Stimulated activated CD4-positive, alpha-beta T cell treated with anti-CD3 and anti-CD28 coated beads, Interleukin-15, amount 100 ng/mL, for 1 hour (primary cell): ENCODE measurements at places on chromosomes 7 and 10.

- no peak for DNase-seq
Measured at GRCh38 chr10:24495666-24496460, 227.8 kb downstream of the ARHGAP21 start.

- no peak for DNase-seq
Measured at GRCh38 chr10:62354916-62355315, 19.3 kb upstream of the ZNF365 start.

DNA sequence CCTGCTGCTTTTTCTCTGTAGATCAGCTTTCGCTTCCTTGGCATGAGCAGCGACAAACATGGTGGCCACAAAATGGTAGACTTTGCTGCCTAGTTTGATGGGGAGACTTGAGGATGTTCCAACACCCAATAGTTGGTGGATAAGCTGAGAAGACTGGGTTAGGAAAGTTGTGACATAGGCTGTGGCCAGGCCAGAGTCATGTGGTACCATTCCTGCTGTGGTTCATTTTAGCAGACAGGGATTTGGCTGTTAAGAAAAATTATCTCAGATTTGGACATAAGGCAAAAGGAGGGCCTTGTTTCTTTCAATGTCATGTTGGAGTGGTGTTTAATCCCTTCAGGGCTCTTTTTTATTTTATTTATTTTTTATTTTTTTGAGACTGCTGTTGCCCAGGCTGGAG lies 26.6 kb upstream of the FAM180A start:
- DNase-seq, result no peak

- DNase-seq, result no peak
Measured at GRCh38 chr10:117502421-117503243, 39.9 kb upstream of the EMX2 start.

GRCh38 chr7:18210377-18210776 lies 182.7 kb upstream of the PRPS1L1 start:
- DNase-seq, result no peak

DNA sequence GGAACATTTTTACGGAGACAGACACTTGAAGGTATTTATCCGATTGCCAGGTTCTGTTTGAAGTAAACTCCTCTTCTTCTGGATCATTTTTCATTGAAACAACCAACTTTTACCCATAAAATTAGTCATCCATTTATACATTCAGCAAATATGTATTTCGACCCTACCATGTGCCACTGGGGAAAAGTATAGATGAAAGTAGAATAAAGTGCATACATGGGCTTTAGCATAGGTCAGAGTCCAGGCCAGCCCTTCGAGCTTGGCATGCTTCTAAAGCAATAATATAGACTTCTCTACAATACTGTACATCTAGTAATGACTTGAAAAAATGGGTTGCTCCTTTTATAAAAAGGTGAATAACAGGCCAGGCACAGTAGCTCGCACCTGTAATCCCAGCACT lies 10.1 kb downstream of the SLC25A16 start:
- no peak for DNase-seq

DNA sequence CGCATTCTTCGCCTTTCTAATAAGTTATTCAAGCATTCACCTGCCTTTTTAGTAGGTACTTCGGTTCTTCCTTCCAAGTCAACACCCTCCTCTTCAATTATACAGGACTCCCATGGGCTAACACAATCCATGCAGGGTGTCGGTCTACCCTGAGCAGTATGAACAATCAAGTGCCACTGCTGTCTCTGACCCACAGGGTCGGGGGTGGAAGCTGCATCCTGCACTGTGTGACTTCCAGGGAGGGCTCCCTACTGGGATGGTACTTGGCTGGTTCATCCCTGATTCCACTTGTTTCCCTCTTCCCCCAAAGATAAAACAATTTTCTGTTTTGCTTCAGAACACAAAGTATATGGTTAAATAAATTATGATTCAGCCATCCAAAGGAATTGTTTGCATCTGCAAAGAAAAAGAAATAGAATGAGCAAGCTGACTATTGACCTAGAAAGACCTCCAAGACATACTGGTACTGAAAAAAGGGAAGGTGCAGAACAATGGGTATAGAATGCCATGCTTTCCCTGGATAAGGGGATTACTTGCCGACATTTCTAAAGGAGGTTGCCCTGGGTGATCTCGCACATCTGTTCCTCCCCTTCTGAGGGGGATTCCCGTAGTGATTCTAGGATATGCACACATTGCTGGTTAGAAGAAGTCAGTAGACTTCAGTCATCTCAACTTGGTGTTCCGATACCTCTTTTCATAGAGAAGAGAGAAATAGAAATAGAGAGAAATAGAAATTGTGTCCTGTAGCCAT lies 89.1 kb upstream of the AGR3 start:
- DNase-seq, result no peak

DNA sequence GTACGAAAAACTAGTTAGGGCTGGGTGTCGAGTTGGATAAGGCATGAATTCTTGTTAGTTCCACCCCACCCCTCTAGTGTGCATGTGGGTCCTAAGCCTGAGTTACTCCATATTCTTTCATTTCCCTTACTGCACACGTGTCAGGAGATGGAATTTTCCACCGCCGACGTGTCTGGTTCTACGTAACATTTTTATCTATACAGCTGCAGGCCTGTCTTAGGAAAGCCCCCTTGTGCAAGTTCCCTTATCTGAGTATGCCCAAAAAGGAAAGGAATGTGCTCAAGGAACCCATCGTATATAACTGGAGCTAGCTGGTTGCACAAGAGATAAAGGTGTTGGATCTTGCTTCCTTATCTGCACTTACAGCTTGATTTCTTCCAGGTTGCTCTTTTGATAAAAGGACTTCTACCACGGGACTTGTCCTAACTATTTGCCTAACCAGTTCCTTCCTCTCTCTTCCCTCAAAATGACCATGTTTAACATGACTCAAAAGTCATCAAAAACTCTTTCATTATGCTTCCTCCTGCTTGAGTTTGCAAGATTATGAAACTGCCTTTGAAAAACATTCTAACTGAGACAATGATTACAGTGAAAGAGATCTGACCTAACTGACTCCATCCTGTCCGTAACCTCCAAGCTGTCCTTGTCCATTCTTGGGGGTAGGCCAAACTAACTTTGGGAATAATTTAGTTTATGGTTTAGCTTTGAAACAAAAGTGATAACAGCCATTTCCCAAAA lies 181.4 kb downstream of the AKR1D1 start:
- DNase-seq, result no peak

GRCh38 chr7:130990178-130990832 lies 256.3 kb upstream of the KLF14 start:
- no peak for DNase-seq

DNA sequence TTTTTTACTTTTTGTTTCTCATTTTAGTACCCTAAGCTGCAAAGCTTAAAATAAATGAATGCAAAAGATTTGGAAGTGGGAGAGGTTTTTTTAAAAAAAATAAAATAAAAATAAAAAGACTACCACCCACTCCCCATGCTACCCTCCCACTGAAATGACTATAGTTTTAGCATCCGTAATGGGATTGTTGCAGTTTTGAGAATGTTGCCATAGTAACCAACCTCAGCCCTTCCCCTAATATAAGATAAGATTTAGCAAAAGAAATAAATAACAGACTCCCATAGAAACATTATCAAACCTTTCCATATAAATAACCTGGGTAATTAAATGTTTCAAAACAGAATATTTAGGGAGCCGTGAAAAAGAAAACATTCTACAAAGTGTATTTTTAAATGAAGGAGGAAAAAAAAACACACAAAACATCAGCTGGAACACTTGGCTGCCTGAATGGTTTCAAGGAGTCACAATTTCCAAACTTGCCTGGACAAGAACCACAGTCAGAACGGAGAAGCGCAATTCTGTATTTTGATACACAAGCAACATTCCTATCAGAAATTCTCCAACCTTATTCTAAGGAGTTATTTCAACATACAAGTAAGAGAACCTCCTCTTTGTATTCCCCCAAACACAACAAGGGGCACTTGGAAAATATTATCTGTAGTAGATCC lies 57.4 kb downstream of the DGKI start:
- DNase-seq, result no peak

- no peak for DNase-seq
Measured at GRCh38 chr7:121329191-121330052, 622 bp downstream of the WNT16 start.

DNA sequence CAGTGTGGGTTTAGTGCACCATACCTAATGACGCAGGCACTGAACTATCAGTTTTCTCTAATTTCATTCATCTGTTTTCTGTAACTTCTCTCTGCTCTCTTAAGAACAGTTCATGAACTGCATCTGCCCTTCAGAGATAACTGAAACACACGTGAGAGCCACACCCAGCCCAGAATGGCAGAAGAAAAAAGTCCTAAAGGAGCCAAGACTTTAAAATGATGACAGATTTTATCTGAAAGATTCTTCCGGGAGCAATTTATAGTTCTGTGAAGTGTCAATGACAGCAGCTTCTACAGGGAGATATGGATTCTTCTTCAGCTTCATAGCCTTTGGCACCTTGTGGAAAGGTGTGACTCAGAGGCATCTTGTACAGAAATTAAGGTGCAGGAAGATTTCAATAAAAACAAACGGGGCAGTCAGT lies 211.5 kb upstream of the SLC26A5 start:
- no peak for DNase-seq

DNA sequence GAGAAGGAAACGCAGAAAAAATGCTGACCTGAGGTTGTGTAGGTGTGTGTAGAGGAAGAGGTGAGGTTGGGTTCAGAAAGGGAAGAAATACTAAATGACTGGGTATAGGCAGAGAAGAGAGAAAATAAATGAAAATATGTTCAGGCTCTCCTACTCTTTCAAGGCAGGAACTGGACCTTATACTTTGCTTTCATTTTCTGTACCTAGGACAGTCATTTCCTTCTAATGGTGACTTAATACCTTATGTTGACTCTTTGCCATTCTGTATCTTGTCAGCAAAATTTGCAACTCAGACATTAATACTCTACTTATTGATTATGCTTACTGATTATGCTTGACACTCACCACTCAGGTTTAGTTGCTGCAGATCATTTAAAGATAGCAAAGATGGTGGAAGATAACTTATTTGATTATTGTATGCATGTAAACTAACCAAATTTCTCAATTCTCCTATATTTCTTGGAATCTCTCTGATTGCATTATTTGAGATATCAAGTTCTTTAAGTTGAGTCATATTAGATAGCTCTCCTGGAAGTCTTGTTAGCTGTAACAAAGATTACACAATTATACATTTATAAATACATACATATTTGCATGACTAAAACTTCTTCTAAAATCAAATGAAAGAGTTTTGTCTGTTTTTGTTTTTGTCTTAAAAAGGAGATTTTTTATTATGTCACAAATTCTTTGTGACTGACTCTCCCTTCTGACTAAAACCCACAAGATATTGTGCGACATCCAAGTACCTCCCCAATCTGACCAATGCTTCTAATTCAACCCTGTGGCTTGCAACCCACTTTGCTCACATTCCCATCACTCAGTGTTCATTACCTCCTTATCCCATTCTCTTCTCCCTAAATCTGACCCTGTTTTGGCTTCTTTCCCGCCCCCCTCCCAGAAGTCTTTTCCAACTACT lies 20.0 kb downstream of the LRRD1 start:
- DNase-seq, result no peak

DNA sequence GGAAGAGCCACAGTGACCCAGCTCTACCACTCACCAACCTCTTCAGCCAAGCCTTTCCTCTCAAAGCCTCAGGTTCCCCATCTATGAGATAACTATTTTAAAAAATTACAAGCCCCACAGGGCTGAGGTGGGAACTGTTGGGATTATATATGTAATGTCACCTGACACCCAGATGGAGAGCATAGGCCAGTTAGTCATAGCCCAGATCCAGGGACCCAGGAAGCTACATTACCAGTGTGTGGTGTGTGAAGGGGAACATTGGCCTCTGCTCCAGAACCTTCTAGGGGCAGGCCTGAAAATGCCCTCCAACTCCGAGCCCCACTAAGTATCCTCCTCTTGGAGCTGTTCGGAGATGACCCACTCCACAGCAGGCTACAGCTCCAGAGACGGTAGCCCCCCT lies 162.4 kb downstream of the NRF1 start:
- DNase-seq, result no peak

- no peak for DNase-seq
Measured at GRCh38 chr10:22338185-22338900, 7.0 kb upstream of the SPAG6 start.

- no peak for DNase-seq
Measured at GRCh38 chr10:77716458-77717317, 79.1 kb upstream of the KCNMA1 start.

DNA sequence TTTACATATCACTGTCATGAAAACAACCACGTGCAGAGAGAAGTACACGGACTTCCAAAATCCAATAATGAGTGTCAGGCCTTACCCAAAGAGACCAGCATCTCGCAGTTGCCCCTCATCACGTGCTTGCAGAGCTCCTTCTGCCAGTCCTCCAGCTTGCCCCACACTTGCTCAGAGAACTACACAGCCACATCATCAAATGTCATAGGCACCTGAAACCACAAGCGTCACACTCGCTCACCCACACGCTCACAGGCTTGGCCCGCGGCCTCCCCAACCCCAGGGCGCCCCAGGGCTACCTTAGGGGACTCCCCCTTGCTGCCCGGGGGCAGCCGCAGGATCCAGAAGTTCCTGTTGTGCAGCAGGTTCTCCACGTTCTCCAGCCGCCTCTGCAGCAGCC lies 123.4 kb upstream of the ZNF746 start:
- DNase-seq, result peak; percentile 21

DNA sequence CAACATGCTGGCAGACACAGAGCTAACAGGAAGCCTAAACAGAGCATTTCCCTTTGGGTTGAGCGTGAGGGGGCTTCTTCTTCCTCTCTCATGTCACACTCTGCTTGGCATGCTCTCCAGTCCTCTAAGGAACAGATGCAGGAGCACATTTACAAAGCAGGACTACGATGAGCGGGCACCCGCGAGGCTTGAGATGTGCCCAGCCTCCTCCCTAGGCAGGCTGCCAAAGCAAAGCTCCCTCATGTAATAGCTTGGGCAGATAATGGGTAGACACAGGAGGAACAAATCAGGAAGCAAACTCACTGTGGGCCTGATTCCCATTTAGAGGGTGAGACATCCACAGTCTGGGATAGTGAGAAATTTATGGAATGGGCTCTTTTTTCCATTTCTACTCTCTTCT lies 519.1 kb downstream of the NRG3 start:
- no peak for DNase-seq

- no peak for DNase-seq
Measured at GRCh38 chr7:67547183-67547907, 550.7 kb downstream of the TYW1 start.

GRCh38 chr7:94030634-94031033 lies 26.5 kb upstream of the BET1 start:
- no peak for DNase-seq

DNA sequence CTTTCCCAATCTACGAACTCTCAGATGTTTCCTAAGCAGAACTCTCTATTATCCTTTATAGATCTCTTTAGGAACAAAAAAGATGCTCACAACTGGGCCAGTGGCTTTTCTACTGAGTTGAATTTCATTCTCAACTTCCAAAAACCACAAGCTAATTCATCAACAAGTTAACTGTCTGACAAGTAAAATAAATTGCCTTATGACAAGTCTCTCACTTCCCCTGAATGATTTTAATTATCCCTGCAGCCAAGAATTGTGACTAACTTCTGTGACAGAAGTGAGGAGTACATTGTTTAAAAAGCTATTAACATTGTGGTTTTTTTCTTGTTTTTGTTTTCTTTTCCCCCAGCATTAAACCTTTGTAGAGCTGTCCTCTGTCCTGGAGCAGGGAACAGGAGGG lies 343.1 kb downstream of the HPSE2 start:
- no peak for DNase-seq
